ENCODE measurements at places on chromosomes 3 and 15.

DNA sequence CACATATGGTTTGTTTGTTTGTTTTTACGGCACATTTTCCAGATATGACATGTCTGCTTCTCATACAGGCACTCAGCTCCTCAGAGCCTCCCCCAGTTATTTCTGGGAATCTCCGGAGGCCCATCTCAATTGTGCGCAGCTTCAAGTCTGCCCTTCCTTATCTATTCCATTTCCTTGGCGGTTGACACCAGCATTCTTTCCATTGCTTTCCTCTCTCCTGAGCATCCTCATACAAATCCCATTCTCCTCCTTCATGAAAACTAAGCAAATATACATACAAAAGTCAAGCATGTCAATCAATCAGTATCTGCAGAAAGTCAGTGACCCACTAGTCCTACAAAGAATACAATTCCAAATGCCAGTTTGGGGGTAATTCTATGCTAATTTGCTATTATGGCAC is 166.7 kb downstream of the SQOR start:
- no peak for DNase-seq

GRCh38 chr15:35555244-35555643 is 9.3 kb upstream of the DPH6 start:
- DNase-seq, result no peak

GRCh38 chr3:118932822-118933558 is 101.7 kb downstream of the IGSF11 start:
- no peak for DNase-seq

- no peak for DNase-seq
Observed at GRCh38 chr3:139654637-139655365, 23.0 kb downstream of the NMNAT3 start.

- DNase-seq, result no peak
Observed at GRCh38 chr15:99981839-99982658, 248.8 kb upstream of the LYSMD4 start.

DNA sequence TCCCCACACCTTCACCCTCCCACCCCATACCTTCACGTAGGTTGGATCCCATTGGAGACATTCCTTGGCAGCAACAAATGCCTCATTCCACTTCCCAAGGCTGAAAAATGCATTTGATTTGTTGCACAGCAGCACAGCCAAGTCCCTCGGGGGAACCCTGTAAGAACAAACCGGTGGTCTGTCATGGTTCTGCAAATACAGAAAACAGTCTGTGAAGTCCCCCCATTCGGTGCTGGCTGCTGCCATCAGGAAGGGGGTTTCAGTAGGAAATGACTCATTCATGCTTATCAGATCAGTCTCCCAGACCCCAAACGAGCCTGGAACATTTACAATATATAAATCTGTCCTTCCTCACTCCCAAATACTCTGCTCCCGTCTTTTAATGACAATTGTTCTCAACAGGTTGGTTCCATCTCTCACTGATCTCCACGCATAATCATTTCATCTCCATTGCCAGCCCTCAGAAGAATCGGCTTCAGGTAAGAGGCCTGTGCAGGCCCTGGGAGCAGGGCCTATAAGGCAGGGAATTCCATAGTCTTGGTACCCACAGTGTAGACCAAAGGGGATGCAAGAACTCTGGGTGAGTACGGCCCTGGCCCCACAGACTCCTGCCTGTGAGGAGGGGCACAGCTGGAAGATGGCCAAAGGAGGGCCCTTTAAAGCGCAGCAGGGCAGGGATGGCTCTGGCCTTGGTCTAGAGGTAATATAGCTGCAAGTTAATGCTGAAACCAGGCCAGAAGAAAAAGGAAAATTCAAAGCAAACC is 41.6 kb downstream of the TRANK1 start:
- no peak for DNase-seq

- no peak for DNase-seq
Observed at GRCh38 chr3:125267460-125267859, 54.9 kb upstream of the SLC12A8 start.

GRCh38 chr3:186921578-186921977 is 8.7 kb upstream of the ST6GAL1 start:
- DNase-seq, result no peak

DNA sequence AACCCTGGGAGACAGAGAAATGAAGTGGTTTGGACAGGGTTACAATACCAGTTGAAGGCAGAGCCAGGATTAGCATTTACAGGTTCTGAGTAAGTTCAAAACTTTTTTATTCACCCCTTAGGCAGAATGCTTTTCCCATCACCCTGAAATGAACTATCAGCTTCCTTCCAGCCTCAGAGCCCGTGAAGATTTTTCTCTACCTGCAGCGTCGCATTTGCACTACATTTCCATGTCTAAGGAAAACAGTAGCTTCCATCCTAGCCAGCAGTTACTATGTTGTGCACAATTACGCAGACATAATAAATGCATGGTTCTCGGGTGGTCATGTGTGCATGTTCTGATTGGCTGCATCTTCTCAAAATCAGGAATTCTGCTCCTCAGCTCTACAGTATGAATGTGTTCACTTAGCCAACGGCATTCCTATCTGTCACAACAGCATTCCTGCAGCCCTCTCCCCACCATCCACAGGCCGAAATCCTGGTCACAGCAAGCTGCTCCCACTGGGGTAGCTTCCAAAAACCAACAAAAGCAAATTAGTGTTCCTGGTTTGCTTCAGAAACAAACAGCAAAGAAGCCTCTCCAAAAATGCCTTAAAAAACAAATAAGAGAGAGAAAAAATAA is 510.8 kb upstream of the SEMA6D start:
- no peak for DNase-seq

- no peak for DNase-seq
Observed at GRCh38 chr3:122184591-122184929, 1.1 kb downstream of the CASR start.

DNA sequence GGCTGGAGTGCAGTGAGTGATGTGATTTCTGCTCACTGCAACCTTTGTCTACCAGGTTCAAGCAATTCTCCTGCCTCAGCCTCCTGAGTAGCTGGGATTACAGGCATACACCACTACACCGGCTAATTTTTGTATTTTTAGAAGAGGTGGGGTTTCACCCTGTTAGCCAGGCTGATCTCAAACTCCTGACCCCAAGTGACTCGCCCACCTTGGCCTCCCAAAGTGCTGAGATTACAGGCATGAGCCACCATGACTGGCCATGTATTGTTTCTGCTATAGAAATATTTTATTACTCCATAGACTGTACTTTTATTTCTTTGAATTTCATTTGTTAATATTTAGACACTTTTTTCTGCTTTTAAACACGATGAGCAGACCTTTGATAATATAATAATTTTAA is 60.4 kb downstream of the GTF2E1 start:
- no peak for DNase-seq

GRCh38 chr3:5275529-5275928 is 88.0 kb downstream of the EDEM1 start:
- no peak for DNase-seq

DNA sequence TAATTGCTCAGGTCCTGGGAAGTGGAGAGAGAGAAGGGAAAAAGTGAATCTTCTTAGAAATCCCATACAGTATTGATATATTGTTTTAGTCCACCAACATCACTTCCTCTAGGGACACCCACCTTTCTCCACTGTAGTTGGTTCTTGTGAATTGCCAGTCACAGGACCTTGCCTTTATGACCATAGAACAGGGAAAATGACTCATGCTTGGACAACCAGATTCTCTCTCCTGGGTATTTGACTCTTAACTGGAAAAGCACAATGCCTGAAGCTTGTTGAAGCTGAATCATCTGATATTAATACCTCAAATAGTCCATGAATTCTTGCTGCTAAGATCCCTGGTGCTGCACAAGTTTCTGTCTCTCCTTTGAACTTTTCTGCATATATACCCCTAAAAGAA is 32.5 kb upstream of the DCLK3 start:
- DNase-seq, result peak; percentile 45

GRCh38 chr15:82139823-82140268 is 94.0 kb upstream of the MEX3B start:
- DNase-seq, result peak; percentile 79

DNA sequence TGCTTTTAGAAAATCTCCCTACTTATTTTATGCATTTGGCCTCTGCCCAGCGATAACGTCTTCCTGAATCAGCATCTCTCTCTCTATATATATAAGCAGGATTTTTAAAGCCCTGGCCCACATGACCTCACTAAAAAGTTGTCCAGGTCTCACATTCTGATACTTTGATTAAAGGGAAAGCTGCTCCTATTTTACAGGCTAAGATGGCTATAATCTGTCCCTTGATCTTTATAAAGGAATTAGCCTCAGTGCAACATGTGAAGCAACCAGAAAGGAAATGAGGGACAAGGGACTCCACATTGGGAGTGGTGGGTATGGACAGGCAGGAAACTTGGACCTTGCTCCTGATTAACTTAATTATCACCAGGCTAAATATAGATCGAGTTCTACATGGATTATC is 25.6 kb upstream of the MUC13 start:
- DNase-seq, result no peak

- no peak for DNase-seq
Observed at GRCh38 chr3:113228498-113229286, 17.3 kb downstream of the BOC start.

GRCh38 chr3:102619361-102619760 is 184.5 kb downstream of the ZPLD1 start:
- no peak for DNase-seq

DNA sequence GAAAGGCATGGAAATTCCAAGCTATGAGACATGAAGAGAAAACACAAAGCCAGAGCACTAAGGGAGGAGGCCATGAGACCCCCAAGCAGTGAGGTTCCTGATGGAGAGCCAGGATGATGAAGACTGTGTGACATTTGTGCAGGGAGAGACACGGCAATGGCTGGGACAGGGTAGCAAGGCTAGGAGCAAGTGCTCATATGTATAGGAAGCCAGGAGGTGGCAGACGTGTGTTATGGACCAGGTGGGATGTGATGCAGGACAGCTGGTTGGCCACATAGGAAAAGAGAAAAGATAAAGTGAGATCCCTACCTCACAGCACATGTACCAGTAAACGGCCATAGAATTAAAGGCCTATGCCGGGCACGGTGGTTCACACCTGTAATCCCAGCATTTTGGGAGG is 112.7 kb downstream of the APBA2 start:
- peak; percentile 28 for DNase-seq

- DNase-seq, result peak; percentile 43
Observed at GRCh38 chr15:64096668-64097384, 1.0 kb downstream of the SNX1 start.

GRCh38 chr15:39720621-39721611 is 61.7 kb downstream of the FSIP1 start:
- DNase-seq, result no peak

DNA sequence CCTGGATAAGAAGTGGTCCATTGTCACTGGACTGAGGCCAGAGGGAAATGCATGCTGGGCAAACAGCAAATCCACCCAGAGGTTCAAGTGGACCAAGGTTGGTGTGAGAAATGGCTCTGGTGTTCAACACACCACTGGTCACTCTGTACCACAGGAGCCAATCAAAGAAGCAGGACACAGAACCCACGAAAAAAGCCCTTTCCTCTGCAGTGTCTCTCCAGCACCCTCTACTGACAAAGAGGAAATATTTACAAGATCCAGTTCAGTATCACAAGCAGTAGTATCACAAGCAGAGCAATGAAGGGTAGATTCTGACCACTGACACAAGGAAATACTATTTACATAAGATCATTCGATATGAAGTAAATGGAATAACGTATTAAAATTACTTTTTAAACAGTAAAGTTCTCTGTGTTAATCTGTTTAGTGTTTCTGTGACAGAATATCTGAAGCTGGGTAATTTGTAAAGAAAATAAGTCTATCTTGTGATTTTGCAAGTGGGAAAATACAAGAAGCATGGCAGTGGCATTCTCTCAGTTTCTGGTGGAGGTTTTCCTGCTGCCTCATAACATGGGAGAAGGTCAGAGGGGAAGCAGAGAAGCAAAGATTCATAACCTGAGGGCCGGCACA is 390.7 kb downstream of the EFHB start:
- peak; percentile 81 for DNase-seq

GRCh38 chr15:89303986-89304385 is 30.6 kb downstream of the POLG start:
- DNase-seq, result no peak

DNA sequence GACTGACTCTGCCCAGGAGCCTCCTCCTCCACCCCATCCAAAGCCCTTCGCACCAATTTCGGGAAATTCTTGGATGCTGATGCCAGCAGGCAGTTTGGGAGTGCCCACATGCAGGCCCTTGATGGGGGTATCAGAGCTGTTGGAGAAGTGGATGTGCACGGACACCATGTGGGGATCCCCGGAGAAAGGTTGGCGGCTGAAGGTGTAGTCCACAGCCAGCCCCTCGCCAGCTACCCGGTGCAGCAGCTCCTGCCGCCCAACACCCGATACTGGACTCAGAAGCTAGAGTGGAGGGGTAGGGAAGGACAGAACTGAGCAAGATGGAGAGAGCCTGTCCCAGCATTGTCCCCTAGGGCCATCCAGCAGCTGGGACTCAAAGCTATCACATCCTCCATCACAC is 15.5 kb upstream of the CPEB1 start:
- DNase-seq, result no peak

- peak; percentile 22 for DNase-seq
Observed at GRCh38 chr3:57756528-57757401, 656 bp downstream of the SLMAP start.

- DNase-seq, result no peak
Observed at GRCh38 chr3:27696906-27697305, 25.2 kb downstream of the EOMES start.

DNA sequence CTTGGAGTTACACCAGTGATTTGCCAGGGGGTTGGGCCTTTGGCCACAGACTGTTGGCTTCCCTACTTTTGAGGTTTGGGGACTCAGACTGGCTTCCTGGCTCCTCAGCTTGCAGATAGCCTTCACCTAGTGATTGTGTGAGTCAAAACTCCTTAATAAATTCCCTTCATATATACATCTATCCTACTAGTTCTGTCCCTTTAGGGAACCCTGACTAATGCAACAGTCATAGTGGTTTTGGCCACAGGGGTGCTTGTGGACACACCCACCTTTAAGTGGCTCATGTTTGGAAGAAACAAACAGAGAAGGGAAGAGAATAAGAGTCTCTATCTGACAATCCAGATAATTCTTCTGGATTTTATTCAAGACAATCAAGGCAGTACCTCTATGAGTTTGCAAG is 457.7 kb downstream of the EPHA3 start:
- DNase-seq, result no peak

DNA sequence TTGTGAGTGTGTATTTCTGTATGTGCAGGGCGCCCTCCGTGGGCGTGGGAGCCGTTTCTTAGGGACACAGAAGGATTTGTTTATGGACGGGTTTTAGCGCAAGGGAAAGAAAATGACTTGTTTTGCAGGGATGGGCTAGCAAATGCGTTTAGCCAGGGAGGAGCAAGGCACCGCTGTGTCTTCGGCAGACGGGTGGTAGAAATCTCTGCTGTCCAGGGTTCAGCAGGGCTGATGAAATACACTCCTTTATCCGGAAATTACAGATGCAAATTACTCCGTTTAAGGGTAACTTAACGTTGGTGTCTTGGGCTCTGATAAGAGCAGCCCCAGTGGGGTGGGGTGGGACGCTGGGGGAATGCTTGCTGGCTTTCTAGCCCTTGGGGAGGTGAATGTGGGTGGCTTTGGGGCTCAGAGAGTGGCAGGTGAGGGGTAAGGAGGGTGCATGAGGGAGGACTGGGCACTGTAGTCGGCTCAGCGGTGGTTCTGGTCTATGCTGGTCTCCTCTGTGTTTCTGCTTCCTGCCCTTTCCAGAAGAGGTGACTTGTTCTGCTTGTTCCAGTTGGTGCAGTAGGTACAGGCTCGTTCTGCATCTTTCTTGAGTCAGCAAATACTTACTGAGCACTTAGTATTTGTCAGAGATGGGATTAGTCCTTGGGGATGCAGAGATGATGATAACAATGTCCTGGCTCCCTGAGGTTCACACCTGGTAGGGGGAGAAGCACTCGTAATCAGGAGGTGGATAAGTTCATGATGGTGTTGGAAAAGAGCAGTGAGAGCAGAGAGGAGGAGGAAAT is 954 bp downstream of the SV2B start:
- no peak for DNase-seq

GRCh38 chr3:154018100-154018696 is 103.0 kb upstream of the ARHGEF26 start:
- peak; percentile 77 for DNase-seq

Data from SK-MEL-5 (cell line).